CD4-positive, alpha-beta T cell treated with Interferon alpha-2 for 1 hour (primary cell): ENCODE measurements at places on chromosomes 6 and 20.

GRCh38 chr6:150606168-150606591, 6.5 kb downstream of the PLEKHG1 start:
- DNase-seq = no peak

- DNase-seq = no peak
Observed at GRCh38 chr6:146902846-146903245, 301.4 kb upstream of the STXBP5 start.

- DNase-seq = no peak
Observed at GRCh38 chr6:1315201-1315559, 3.3 kb downstream of the FOXQ1 start.

DNA sequence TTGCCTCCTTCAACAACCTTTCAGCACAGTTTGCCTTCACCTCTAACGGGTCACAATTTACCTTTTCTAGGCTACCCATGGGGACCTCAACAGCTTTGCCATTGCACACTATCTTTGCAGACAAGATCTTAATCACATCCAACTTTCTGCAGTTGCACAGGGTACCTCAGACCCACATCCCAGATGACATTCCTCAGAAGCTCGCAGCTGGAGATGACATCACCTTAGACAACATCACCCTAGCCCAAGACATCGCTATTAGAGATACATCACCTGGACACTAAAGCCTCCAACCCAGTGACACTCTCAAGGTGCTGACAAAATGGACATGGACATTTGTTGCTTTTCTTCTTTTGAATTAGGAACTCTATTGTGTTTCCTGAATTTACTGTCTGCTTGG, 38.6 kb upstream of the RPP40 start:
- no peak for DNase-seq

DNA sequence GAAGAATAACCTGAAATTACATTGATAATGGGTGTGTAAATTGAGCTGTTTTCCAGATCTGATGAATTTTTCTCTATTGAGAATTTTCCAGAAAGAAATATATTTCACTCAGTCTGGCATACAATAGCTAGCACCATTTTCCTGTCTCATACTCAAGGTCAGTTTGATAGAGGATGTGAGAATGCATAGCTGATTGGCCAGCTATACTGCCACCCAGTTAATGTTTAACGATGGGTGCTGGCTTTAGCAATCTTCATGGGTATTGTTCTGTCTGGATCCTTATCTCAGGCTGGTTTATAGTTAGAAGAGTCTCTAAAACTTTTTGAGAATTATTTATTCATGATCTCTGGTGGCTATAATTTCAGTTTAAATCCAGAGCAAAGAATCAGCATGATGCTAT, 147.4 kb downstream of the HDGFL1 start:
- DNase-seq = no peak
